ENCODE measurements at places on chromosomes 16 and 17.
A peak's percentile ranks its signal among the peaks of the same experiment; 100 is the strongest.

GRCh38 chr17:1907909-1908698 is 78.3 kb downstream of the RPA1 start:
- no peak for DNase-seq

GRCh38 chr16:9260666-9261065 is 169.2 kb downstream of the HAPSTR1 start:
- no peak for DNase-seq

DNA sequence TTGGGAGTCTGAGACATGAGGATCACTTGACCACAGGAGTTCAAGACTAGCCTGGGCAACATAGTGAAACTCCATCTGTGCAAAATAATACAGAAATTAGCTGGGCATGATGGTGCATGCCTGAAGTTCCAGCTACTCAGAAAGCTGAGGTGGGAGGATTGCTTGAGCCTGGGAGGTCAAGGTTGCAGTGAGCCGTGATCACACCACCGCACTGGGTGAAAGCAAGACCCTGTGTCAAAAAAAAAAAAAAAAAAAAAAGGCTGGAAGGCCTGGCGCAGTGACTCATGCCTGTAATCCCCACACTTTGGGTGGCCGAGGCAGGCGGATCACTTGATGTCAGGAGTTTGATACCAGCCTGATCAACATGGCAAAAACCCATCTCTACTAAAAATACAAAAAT is 8.1 kb downstream of the UBN1 start:
- DNase-seq: no peak

DNA sequence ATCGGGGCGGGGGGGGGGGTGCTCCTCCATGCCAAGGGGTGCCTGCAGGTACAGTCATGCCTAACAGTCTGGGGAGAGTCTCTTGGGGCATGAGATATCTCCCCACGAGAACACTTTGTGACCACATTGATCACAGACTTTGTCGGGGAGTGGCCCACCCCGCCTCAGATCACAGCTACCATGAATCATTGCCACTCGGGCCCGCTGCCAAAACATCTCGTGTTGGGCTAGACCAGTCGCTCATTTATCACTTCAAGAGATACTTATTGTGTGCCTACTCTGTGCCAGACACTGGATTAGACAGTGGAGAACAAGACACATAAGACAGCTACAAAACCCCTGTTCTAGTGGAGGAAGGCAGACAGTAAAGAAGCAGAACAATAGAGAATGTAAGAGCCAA is 72.6 kb downstream of the CLEC16A start:
- no peak for DNase-seq

GRCh38 chr17:4806456-4806776 is 536 bp upstream of the PLD2 start:
- no peak for DNase-seq

- no peak for DNase-seq
Measured at GRCh38 chr17:34201225-34201624, 53.9 kb upstream of the CCL2 start.

DNA sequence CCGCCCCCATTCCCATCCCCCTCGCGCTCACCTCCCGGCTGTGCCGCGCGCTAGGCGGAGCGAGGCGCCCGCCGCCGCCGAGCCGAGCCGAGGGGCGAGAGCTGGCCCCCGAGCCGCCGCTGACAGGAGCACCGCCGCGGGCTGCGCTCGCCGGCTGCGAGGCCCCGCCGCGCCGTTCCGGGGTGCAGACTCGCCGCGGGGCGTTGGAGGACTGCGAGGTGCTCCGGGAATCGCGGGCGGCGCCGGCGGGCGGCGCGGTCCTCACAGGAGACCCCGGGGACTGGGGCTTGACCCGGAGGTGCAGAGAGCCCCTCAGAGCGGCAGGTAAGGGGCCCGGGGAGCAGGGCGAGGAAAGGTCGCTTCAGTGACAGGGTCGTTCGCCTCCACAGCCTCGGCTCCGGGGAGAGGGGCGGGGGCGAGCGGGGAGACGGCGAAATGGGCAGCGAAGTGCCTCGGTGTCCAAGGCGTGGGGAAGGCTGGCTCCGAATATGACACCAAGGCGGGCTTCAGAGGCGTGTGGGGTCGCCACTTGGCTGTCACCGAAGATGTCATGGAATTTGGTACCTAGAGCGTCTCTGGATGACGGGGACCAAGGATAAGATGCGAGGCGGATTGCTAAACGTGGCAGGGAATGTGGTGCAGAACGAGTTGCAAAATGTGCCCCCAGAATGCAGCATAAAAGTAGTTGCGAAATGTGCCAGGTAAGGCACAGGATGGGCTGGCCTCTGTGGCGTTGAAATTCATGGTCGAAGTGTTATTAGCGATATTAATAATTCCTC is 580 bp downstream of the TANC2 start:
- peak; percentile 5 for DNase-seq

- DNase-seq: no peak
Measured at GRCh38 chr17:64096037-64096436, 33.9 kb downstream of the ERN1 start.

GRCh38 chr17:45016823-45017222 is 34.6 kb downstream of the DCAKD start:
- no peak for DNase-seq

DNA sequence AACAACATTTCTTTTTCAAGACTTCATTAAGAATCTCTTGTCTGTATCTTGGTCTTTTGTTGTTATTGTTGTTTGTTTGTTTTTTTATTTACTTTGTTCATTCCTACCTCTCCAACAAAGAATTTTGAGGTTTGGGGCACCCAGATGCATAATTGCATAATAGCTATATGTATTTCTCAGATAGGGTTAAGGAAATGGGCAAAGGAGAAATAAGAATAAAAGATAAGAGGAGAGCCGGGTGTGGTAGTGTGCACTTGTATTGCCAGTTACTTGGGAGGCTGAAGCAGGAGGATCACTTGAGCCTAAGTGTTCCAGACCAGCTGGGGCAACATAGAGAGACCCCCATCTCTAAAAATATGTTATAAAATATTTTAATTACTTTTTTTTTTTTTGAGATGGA is 30.5 kb downstream of the CDH1 start:
- no peak for DNase-seq

DNA sequence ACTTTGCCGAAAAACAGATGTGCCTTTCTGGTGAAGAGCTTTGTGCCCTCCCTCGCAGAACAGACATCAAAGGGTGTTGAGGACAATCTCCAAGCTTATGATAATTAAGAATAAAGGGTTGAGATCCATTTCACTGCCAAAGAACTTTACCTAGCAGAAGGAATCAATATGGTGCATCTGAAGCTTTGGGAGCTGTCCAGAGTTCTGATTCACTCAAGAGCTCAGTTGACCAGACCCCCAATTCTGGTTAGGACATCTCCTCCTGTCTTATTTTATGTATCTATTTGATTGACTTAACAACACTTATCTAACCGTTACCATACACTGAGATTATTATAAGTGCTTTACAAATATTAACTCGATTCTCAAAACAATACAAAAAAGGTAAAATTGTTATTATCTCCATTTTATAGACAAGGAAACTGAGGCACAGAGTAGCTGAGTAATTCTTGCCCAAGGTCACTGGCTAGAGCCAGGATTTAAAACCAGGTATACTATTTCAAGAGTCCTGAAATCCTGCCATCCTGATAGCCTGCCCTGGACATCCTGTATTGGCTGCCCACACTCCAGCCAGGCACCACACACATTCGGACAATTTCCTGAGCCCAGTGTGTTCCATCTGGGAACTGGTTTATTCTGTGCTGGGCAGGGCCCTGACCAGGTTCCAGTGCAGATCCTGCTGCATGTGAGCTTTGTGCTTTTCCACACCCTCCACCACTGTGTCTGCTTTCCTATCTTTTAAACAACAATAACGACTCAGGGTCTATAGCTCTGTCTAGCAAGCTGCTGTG is 29.8 kb downstream of the PITPNM3 start:
- no peak for DNase-seq

GRCh38 chr17:50585891-50586290 is 25.4 kb downstream of the CACNA1G start:
- DNase-seq: no peak

GRCh38 chr17:10022416-10022815 is 117.3 kb upstream of the RCVRN start:
- no peak for DNase-seq

GRCh38 chr17:16989953-16990860 is 18.3 kb upstream of the TNFRSF13B start:
- no peak for DNase-seq

DNA sequence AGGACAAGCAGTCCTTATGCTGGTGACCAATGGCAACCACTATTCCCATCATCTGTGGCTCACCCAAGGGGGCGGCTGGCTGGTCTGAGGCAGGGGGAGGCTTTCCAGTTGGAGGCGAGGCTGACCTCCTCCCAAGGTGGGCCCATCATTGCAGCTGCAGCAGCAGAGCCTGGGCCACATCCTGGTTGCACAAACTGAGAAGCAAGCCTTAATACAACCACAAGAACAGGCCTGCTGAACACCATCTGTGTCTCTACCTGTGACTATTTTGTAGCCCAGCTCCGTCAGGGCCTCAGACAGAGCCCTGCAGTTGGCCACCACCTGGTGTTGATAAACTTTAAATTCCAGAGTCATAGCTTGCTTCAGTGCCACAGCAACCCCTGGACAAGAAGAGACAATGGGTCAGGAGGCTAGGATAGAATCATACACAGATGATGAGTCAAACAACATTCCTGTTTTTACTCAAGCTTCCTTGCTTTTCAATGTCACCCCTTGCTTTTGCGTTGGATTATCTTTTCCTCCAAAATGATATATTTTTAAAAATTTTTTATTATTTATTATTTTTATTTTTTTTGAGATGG is 17.9 kb downstream of the SMCR8 start:
- DNase-seq: no peak

DNA sequence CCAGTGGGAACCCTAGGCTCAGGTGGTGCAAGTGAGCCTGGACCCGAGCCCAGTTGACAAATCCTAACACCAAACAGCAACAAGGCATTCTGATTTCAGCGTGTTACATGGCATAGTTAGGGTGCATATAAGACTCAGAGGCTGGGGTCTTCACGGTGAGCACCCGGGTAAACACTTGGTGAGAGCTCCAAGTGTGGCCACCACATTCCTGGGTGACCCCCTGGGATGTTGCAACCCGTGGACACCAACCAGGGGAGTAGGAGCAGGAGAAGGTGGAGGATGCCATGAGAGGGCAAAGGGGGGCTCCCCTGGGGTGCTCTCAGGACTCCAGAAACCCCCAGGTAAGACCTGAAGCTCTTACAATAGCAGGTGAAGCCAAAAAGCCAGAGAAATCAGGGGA is 69.9 kb upstream of the CDH5 start:
- no peak for DNase-seq

- peak; percentile 43 for DNase-seq
Measured at GRCh38 chr17:42183741-42184711, 1.2 kb downstream of the HCRT start.

DNA sequence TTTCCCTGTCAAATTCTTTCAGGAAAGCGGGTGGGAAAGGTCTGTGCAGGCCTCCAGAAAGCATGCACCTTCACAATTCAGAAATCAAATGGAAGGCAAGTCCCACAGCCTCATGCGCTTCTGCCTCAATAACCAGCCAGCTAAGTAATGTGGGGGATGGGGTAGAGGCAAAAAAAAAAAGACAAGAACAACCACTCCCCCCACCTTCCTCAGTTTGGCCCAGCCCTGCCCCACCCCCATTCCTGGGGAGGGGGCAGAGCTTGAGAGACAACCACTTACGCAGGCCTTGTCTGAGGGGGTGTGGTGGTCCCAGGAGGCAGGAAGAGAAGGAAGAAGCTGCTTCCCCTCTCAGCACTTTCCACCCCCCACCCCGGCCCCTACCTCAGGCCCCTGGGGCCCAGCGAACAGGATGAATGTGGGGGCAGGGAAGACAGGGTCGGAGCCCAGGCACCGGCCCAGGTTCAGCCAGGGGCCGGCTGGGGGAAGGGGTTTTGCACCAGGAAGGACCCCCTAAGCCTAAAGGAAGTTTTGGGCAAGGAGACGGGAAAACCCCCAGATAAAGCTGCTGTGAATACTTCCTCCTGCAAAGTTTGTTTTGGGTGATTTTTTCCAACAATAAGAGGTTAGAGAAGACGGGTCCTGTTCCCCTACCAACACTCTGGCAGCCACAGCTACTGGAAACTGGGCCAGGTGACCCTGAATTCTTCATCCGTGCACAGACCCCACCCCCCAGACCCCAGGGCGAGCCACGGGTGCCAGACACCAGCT is 1.2 kb downstream of the JUP start:
- no peak for DNase-seq

GRCh38 chr16:11611871-11612664 is 25.3 kb upstream of the LITAF start:
- DNase-seq: no peak

DNA sequence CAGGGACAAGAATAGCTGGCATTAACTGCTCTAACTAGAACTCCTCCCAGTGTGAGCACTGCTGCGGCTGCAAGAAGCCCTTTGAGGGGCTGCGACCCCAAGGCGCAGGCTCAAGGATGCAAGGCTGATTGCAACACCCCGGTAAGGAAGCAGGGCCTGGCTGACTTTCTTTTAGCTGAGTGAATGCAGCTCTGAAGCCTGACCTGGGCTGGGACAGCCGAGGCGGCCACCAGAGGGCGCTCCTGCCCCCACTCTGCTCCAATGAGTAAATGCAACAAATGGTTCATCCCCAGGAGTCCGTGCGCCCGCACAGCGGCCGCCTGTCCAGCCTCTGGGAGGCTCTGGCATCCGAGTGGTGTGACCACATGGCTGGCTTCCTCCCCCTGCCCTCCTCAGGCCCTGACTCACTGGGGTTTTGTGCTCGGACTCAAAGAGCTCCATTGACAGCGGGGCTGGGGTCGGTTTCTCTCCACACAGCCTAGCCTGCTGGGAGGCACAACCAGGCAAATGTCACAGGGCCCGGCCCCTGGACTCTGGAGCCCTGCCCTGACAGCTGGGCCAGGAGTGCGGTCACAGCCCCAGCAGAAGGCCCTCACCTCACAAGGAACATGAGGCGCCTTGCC is at the start of gene SMIM5:
SMIM5 (plus strand) TSS at position 572 of the 623 bp plus-strand sequence. CDS start 6,768 bp downstream, outside the sequence.
- peak; percentile 74 for DNase-seq

DNA sequence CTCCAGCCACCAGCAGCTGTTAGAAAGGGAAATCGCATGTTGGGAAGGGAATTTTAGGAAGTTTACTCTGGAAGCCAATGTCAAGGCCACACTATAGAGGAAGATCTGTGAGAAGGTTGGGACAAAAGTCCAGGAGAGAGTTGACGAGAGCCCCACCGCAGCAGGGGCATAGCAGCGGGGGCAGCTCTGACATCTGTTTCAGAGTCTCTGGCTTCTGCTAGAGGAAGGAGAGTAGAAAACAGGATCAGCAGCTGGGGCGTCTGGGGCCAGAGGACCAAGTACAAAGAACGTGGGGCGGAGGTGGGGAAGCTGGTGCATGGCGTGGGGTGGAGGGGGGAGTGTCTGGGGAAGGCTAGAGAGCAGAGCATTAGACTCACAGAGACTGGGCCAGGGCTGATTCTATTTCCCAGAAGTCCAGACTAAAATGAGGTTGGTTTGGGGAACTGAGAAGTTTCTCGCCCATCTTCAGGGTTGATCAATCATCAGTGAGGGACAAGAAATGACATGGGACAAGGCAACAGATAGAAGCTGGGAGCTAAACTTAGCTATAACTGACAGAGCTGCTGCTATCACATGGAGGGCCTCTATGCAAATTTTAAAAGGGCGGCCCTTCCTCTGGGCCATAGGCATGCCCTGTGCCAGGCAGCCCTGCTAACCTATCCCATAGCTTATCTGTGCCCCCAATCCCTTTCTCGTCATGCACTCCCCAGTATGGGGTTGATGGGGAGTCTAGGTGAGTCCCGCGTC is 1.2 kb downstream of the RABEP2 start:
- DNase-seq: no peak
